ENCODE measurements at places on chromosomes 7 and 10.
A peak's percentile ranks its signal among the peaks of the same experiment; 100 is the strongest.

GRCh38 chr10:127755753-127756152 lies 18.8 kb downstream of the FOXI2 start:
- no peak for DNase-seq

DNA sequence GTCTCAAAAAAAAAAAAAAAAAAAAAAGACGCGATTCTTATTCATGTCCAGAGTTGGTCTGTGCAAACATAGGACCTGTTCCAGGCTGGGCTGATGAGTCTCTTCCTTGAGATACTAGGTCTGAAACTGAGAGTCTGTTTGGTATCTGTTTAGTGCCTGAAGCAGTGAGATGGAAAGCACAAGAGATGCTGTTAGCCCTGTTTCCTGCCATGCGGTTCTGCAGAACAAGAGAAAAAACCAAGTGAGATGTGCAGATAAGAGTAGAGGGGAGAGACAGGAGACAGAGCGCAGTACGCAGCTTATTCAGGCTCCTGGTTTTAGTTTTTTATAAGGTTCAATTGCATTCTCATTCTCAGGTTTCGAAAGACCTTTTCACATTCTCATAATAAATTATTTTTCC lies 85.8 kb upstream of the PRKCQ start:
- no peak for DNase-seq

- DNase-seq, result no peak
Observed at GRCh38 chr7:157782041-157782440, 445.2 kb downstream of the DNAJB6 start.

DNA sequence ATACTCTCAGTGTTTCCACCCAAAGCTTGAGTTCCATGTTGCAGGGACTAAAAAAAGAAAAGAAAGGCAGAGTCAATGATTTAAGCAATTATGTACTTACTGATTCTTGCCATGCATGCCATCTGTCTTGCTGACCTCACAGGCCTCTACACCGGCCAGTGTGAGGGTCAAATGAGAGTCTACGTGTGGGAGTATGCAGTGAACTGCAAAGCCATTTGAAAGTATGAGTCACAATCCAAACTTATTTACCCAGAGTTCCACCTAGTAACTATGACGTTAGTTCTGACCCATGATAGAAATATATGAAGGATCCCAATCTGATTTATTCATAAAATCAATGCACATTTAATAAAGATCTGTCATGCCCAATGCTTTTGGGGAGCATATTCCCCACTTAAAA lies 26.5 kb downstream of the PDE1C start:
- DNase-seq, result no peak

DNA sequence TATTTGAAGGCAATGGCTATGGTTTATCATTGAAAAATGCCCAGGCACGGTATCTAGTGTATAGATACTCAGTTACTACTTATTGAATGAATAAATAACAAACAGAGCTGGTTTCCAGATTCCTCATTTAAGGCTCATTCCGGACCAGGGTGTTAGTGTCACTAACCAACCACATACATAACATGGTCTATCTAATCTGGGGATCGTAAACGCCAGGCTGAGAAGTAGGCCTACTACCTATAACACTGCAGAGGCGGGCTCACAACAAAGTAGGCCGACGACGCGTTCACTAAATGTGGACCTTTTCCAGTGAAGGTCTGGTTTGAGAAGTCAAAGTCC lies 423 bp downstream of the LSM5 start:
- no peak for DNase-seq

GRCh38 chr7:3575753-3576531 lies 274.9 kb downstream of the SDK1 start:
- DNase-seq, result no peak

DNA sequence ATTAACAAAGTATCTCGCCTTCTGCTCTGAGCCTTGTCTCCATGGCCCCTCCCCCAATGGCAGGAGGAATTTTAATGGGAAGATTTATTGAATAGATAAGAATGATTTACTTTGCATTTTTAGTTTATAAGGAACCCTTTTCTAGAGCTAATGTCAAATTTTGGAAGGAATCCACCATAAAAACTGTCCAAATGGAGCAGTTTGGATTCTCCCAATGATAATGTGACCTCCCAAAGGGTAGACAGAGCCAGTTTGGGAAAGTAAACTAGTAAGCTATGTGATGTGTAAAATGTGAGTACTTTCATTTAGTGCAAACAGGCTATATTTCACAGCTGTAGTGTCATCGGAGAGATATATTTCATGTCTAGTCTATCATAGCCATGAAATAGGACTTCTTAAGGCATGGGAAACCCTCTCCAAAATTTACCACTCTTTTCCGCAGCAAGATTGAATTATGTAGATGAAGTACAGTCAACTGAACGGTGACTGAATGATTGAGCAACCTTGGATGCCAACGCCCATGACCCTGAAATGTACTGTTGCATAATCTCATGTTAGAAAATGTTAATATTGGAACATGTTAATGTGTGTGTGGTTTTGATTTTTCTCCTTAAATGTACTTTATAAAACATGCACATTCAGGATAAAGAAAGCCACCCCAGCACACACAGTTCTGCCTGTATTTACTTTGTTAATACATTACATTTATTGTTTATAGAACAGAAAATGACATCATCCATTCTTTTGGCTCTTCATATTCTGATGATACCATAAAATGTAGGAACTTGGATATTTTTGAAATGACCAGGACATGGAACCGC lies 140.6 kb downstream of the NRP1 start:
- DNase-seq, result no peak

GRCh38 chr7:103297837-103298179 lies 573 bp downstream of the PMPCB start:
- DNase-seq, result no peak

DNA sequence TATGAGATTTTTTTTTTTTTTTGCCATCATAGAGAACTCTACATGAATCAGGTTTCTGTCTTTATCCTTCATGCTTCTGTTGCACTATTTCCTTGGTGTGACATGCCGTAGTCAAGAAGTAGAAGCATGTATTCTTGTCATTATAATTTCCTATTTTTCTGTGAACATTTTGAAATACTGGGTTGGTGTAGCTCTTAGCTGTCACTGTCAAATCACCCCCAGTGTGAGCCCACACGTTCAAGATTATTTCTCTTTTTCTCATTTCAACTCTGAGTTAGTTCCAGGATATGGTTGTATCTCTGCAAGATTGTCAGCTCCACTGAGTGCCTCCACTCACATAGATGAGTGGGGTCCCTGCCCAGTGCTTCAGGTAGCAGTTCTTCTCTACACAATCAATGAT lies 209.5 kb downstream of the NRG3 start:
- DNase-seq, result no peak

- no peak for DNase-seq
Observed at GRCh38 chr10:9222917-9223316, 1168.4 kb downstream of the GATA3 start.

DNA sequence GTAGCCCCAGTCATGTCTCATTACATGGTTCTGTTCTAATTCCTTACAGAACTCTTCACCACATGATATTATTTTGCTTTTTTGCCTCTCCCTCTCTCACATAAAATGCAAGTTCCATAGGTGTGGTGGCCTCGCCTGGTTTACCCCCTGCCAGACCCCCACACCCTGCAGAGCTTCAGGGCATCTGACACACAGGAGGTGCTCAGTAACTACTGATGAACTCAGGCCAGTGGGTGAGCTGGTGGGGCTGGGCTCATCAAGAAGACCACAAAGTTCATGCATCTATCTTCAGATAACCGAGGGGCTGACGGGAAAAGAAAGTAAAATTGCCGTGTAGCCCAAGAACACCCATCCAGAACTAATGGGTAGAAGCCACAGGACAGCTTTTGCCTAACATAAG lies 253.1 kb downstream of the GRID1 start:
- no peak for DNase-seq

GRCh38 chr7:94314413-94315410 lies 80.0 kb upstream of the COL1A2 start:
- DNase-seq, result no peak

DNA sequence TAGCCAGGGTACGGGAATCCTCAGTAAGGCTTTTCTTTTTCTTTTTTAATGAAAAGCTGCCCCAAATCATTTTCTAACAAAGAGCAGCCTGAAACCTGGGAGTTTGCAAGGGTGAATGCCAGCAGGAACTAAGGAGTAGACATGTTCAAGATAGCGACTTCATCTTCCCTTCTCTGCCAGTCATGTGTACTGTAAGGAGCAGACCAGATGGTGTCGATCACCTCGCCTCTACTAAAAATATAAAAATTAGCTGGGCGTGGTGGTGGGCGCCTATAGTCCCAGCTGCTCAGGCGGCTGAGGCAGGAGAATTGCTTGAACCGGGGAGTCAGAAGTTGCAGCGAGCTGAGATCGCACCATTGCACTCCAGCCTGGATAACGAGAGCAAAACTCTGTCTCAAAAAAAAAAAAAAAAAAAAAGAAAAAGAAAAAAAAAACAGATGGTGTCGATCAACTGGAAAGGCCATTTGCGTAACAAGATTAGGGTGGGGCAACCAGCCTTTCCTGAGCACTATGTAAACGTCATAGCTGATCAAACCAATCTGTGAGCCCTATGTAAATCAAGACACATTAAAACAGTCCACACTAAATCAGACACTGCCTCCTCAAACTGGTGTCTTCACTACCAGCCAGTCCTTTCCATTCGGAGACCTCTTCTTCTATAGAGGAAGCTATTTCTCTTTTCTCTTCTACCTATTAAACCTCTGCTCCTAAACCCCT lies 33.8 kb downstream of the NOLC1 start:
- DNase-seq, result no peak

- DNase-seq, result no peak
Observed at GRCh38 chr10:51074238-51075028, at the start of gene PRKG1. Gene PRKG1 (plus strand): TSS chr10:51074487.

DNA sequence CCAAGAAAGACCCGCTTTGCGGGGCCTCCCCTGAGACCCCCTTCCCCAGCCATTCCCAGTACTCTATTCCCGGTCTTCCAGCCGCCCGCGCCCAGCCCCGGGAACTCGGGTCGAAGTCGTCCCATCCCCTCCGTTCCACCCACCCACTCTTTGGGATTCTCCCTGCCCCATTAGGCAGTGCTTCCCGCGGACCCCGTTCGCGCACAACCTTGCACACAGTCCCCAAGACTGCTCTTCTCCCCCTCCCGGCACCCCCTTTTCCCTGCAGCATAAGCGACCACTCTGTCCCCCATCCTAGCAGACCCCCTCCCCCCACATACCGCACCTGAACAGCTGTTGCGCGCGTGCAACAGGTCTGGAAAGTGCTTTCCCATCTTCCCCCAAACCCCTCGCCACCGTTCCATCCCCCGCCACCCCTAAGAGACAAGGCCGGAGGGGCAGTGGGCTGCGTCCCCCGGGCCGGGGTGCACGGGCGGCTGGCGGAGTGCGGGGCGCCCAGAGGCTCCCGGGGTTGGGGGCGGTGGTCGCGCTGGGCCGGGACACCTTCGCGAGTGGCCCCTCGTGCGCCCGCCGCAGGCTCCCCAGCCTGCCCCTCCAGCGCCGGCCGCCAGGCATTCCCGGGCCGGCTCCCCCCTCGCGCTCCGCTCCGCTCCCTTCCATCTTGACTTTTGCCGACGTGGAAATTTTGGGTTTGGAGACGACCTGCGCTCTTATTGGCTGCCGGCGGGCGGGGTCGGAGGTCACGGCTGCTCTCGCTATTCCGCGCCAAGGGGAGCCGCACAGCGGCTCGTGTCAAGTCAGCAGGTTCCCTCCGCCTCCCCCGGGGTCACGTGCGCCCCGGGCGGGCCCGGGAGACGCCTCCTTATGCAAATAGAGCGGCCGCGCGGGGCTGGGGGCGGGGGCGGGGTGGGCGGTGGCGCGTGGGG lies 201.2 kb upstream of the NFE2L3 start:
- peak; percentile 84 for DNase-seq

GRCh38 chr7:130418306-130418705 lies 22.5 kb downstream of the CEP41 start:
- no peak for DNase-seq

- no peak for DNase-seq
Observed at GRCh38 chr10:1048349-1048731, 579 bp downstream of the IDI1 start.

GRCh38 chr10:28880683-28880950 lies 203.3 kb downstream of the BAMBI start:
- DNase-seq, result no peak

DNA sequence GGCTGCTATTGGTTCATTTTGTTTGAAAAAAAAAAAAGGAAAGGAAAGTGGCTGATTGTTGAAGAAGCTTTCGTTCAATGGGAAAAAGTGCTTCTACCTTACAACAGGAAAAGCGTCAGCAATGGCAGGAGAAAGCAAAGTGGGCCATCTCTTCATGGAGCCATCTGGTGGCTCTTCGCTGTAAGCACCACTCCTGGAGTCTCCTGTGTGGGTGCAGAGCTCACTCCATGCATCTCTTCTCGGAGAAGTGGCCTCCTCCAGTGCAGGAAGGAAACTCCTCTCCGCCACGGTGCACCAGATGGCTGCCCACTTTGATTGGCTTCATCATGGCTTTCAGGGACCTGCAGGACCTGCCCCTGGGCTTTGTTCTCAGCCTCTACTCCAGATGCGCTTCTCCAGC lies 250.9 kb downstream of the PTEN start:
- no peak for DNase-seq
